Stimulated activated CD4-positive, alpha-beta T cell treated with anti-CD3 and anti-CD28 coated beads, Interleukin-12 subunit alpha, Interleukin-12 subunit beta, amount 100 ng/mL, for 48 hours (primary cell): ENCODE measurements at places on chromosomes 1 and 21.

GRCh38 chr21:15706696-15707095, 23.1 kb upstream of the USP25 start:
- DNase-seq = no peak

GRCh38 chr21:19322360-19322759, 918.8 kb upstream of the TMPRSS15 start:
- DNase-seq = no peak

GRCh38 chr1:112744009-112744578, 29.0 kb upstream of the PPM1J start:
- no peak for DNase-seq

DNA sequence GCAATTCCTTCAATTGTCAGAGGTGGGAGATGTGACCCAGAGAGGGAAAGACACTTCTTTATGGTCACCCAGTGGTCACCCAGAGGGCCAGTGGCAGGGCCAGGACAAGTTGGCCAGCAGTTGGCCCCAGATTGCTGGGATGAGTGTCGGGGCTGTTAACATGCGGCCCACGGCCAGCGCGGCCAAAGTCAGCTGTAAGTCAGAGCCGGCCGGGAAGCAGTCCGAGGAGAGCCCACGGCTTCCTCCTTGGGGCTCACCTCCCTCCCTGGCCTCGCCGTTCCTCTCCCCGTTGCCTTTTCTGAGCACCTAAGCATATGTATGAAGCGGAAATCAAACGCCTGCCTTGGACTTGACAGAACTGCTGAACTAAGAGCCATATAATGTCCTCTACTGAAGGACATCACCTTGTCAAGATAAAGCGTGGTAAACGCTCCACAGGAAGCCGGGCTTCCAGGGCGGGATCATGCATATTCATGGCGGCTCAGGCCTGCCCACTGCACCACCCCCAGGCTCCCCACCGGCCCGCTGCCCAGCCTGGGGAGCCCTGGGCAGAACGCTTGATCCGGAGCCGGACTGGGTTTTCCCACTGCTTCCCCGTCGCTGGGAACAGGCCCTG, 245.4 kb upstream of the POU3F1 start:
- DNase-seq = no peak

DNA sequence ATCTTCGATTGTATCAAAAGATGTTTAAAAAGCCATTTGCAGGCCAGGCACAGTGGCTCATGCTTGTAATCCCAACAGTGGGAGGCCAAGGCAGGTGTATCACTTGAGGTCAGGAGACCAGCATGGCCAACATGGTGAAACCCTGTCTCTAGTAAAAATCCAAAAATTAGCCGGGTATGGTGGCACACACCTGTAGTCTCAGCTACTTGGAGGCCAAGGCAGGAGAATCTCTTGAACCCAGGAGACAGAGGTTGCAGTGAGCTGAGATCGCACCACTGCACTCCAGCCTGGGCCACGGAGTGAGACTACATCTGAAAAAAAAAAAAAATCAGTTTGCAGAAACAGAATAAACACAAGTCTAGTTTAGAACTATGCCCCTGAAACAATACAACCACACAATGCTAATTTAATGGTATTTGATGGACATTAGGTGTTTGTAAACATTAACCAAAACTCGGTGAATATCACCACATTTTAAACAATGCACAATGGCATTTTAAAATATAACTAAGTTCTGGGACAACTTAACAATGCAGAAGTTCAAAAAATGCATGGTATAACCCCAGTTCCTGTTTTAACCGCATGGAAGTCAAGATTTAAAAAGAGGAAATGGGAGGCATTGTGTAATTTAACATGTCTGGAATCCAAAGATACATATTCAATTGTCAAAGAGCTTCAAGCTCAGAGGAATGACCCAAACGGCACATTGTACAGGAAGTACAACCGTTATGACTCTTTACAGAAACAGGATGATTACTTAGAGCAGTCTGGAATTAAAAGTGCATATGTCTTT, 7.1 kb upstream of the PTTG1IP start:
- no peak for DNase-seq

DNA sequence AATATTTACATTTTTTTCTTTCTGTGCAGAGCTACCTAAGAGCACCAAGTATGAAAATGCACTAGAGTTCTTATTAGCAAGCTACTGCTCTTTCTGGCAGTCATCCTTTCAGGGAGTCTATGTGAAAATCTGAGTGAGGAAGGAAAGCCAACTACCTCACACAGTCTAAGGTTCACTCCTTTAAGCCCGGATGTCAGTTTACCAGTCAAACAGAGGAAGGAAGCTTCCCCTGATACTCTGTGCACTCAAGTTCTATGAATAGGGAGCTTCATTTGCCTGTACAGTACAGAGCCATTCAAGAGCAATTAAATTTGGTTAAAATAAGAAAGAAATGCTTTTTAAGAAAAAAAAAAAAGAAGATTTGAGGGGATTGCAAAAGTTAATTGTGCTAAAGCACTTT, 6.9 kb downstream of the COL11A1 start:
- no peak for DNase-seq

DNA sequence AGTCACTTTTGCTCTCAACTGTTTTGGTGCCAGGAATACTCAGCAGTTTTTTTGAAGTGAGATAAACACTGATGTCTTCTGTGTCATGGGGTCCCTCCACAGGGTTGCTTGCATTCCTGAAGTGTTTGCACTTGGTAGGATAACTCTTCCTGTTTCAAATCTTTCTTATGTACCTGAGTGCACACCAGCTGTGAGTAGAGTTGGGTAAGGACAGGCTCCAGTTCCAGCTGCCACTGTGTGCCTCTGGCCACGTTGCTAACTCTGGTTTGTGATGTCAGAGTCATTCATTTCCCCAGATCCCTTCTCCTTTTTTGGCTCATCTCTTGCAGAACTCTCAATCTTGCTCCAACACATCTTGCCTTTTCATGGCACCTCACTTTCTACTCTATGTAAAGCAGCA, 356.3 kb upstream of the B3GALT2 start:
- no peak for DNase-seq

GRCh38 chr1:212700223-212700891, 717 bp upstream of the BATF3 start:
- DNase-seq = peak; percentile 56

DNA sequence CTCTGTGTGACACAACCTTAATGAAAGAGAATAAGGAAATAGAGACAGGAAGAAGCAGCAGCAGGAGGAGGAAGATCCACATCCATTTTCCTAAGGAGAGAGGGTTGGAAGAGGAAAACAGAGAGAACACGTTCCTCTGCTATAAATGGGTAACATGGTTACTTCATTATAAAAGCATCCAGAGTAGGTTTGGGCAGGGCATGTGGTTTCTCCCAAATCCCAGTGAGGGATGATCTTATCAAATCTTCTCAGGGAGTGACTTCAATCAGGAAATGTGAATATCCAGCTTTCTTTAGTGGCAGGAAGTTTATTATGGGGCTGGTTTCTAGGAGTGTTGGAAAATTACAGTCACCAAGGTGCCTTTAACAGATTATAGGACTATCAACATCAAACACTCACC, 11.1 kb downstream of the CYP2J2 start:
- DNase-seq = no peak

DNA sequence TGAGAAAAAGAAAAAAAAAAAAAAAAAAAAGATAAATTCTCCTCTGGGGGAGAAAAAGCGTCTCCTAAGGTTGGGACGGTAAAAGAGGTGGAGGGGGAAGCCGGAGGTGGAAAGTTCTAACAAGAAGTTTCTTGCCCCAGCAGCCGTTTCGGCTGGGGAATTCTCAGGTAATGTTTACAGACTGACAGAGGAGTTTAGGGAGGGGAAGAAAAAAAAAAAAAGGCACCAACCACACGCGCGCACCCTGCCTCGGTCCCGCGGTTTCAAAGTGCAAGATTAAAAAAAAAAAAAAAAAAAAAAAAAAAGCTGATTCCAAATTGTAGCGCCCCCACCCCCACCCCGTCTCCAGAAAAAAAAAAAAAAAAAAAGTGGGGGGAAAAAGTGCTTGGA, 504 bp downstream of the DHRS3 start:
- no peak for DNase-seq

GRCh38 chr1:30444850-30445249, 278.5 kb downstream of the MATN1 start:
- no peak for DNase-seq

- DNase-seq = no peak
Observed at GRCh38 chr21:40043423-40043822, 176.2 kb downstream of the PCP4 start.
